Type B pancreatic cell (in vitro differentiated cells): ENCODE measurements at places on chromosomes 7 and 10. TPM values are rescaled to one million over a fixed set of nuclear protein-coding genes. Genes with fewer than 3 reads are reported as not detected.

Gene ADAM12
- total RNA-seq = 5.2 and 31.6 TPM in 2 replicates

Gene GAD2
- 15.3 and 16.9 TPM in 2 replicates for total RNA-seq

Gene ZNF25
- total RNA-seq = 2.0 and 6.9 TPM in 2 replicates

Gene MACROH2A2
- 55.0 and 117 TPM in 2 replicates for total RNA-seq

- no peak overlapping the region for H3K27ac ChIP-seq
- no peak overlapping the region for H3K4me3 ChIP-seq
- H3K4me1 ChIP-seq = peaks cover 12% of the 10 kb centered on the region
- no peak for DNase-seq
- peaks cover 17% of the 10 kb centered on the region for H3K36me3 ChIP-seq
- H3K27me3 ChIP-seq = no peaks in the 10 kb centered on the region
These were observed 48.8 kb downstream of the RALA start for GRCh38 chr7:39672176-39672575.

GRCh38 chr7:104979167-104979841, 34.7 kb upstream of the KMT2E start:
- H3K36me3 ChIP-seq = peaks cover 2% of the 10 kb centered on the region
- H3K27ac ChIP-seq = peak overlapping the region; percentile 46
- no peaks in the 10 kb centered on the region for H3K27me3 ChIP-seq
- DNase-seq = no peak

GRCh38 chr10:93189944-93190343, 116.3 kb downstream of the CYP26A1 start:
- no peak overlapping the region for H3K27ac ChIP-seq
- H3K4me3 ChIP-seq = no peak overlapping the region
- H3K36me3 ChIP-seq = no peaks in the 10 kb centered on the region
- DNase-seq = no peak
- H3K4me1 ChIP-seq = peaks cover 5% of the 10 kb centered on the region
- H3K27me3 ChIP-seq = peaks cover 22% of the 10 kb centered on the region

DNA sequence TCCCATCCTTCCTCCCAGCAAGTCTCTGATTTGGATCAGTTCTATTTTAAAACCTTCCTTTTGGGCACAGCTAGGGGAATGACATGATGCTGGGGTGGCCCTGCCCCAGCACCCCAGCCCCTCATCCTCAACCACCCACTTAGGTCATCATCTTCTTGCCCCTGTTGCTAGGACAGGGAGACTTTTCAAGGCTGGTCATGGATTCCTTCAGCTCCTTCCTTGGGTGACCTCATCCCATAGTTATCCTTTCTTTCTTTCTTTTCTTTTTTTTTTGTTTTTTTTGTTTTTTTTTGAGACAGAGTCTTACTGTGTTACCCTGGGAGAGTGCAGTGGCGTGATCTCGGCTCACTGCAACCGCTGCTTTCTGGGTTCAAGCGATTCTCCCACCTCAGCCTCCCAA, 127.2 kb downstream of the WDFY4 start:
- H3K27ac ChIP-seq = no peak overlapping the region
- H3K36me3 ChIP-seq = no peaks in the 10 kb centered on the region
- no peaks in the 10 kb centered on the region for H3K4me1 ChIP-seq
- H3K27me3 ChIP-seq = peaks cover 5% of the 10 kb centered on the region
- no peak for DNase-seq
- H3K4me3 ChIP-seq = no peak overlapping the region

DNA sequence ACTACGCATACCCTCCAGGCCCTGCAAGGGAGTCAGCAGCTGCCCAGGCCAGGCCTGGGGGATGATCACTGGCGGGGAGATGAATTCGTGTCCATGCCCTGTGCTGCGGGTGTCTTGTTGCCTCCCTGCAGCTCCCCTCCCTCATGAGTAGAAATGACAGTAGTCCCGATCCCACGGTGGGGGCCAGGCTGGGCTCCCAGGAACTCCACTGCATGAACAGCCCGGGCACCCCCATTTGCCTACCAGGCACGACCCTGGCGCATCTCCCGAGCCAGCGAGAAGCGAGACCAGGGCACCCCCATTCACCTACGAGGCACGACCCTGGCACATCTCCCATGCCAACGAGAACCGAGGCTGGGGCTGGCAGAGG, 246.5 kb downstream of the ELFN1 start:
- no peak for DNase-seq
- H3K4me1 ChIP-seq = peaks cover 8% of the 10 kb centered on the region
- no peaks in the 10 kb centered on the region for H3K27me3 ChIP-seq
- H3K27ac ChIP-seq = no peak overlapping the region

DNA sequence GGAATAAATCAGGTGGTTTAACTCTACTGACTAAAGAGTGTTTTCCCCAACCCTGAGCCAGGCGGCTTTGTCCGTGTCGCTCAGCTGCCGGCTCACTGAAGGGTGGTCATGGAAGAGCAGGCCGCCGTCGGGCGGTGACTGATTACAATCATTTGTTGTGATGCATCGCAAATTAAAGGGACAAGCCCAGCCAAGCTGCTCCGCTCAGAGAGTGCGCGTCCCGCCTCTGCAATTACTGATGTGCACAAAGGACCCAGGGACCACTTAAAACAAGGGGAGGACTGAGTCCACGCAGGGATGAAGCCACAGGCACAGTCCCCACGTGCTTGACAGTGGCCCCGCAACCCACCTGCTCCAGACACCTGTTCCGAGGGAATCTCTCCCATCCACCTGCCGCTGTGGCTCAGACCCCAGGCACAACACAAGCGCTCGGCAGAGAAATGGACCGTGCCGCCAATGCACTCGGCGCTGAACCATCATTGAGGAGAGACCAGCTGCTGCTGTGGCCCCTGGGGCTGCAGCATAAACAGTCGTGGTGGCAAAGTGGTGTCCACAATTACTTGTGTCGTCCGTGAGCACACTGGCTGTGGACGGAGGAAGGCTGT, 526.5 kb downstream of the PTPRN2 start:
- no peak overlapping the region for H3K27ac ChIP-seq
- DNase-seq = no peak
- no peak overlapping the region for H3K4me3 ChIP-seq
- no peaks in the 10 kb centered on the region for H3K36me3 ChIP-seq
- peaks cover 1% of the 10 kb centered on the region for H3K27me3 ChIP-seq
- H3K4me1 ChIP-seq = no peaks in the 10 kb centered on the region

DNA sequence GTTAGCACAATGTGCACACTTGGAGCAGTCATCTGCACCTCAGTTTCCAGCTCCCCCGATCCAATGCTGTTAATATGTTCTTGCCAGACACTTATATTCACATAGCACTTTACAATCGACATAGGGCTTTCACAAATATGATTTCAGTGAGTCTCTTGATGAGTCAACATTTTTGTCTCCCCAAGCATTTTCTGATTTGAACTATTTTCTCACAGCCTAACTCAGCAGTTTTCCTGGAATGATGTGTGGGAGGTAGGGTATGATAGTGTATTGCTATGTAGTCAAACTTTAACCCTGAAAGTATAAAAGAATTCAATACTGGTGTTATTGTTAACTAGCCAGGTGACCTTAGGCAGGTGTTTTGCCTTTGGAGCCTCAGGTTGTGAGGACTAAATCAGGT, 82.5 kb upstream of the LRGUK start:
- H3K36me3 ChIP-seq = peaks cover 10% of the 10 kb centered on the region
- H3K4me1 ChIP-seq = no peaks in the 10 kb centered on the region
- no peak overlapping the region for H3K4me3 ChIP-seq
- DNase-seq = no peak
- H3K27ac ChIP-seq = no peak overlapping the region

- H3K36me3 ChIP-seq = no peaks in the 10 kb centered on the region
- no peaks in the 10 kb centered on the region for H3K27me3 ChIP-seq
- H3K27ac ChIP-seq = peak overlapping the region; percentile 87
These were observed 211.3 kb downstream of the SKIDA1 start for GRCh38 chr10:21314111-21314626.

- H3K27me3 ChIP-seq = peaks cover 23% of the 10 kb centered on the region
- no peaks in the 10 kb centered on the region for H3K36me3 ChIP-seq
- no peak overlapping the region for H3K27ac ChIP-seq
- peaks cover 11% of the 10 kb centered on the region for H3K4me1 ChIP-seq
- DNase-seq = peak; percentile 45
These were observed 5.9 kb downstream of the PTPRE start for GRCh38 chr10:127912607-127913367.
